ENCODE measurements at places on chromosomes 11 and 22.

- DNase-seq: no peak
Observed at GRCh38 chr11:47611348-47611794, 17.2 kb upstream of the C1QTNF4 start.

DNA sequence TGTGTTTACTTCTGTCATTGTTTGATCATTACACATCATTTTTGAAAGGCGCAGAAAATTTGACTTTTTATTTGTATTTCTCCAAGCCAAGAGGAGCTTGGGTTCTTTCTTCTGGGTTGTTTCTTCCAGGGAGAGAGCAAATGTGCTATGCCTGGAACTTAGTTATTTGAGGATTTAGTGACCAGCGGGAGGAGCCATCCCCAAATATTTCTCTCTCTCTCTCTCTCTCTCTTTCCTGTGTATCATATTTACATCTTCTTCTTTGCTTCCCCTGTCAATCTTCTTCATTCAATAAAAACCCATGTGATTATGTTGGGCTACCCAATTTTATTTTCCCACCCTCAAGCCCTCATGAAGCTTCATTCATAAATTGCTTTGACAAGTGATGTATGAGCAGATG is 534.5 kb downstream of the LRRC4C start:
- no peak for DNase-seq

DNA sequence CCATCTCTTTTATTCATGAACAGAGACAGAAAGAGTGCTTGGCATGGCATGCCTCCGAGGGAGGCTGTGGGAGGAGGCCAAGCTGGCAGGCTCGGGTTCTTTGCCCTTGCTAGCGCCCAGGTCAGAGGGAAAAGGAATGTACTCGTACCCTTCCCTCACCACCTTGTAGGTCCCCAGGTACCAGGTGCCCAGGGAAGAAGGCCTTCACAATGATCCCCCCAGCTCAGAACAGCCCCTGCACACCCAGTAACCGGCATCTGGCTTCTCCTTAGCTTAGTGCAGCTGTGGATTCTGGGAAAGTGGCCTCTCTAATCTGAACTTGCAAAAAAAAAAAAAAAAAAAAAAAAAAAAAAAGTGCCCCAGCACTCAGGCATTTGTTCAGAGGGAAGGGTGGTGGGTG is 1.3 kb downstream of the HEPN1 start:
- no peak for DNase-seq

- DNase-seq: no peak
Observed at GRCh38 chr11:35945137-35945518, 1.3 kb downstream of the LDLRAD3 start.

DNA sequence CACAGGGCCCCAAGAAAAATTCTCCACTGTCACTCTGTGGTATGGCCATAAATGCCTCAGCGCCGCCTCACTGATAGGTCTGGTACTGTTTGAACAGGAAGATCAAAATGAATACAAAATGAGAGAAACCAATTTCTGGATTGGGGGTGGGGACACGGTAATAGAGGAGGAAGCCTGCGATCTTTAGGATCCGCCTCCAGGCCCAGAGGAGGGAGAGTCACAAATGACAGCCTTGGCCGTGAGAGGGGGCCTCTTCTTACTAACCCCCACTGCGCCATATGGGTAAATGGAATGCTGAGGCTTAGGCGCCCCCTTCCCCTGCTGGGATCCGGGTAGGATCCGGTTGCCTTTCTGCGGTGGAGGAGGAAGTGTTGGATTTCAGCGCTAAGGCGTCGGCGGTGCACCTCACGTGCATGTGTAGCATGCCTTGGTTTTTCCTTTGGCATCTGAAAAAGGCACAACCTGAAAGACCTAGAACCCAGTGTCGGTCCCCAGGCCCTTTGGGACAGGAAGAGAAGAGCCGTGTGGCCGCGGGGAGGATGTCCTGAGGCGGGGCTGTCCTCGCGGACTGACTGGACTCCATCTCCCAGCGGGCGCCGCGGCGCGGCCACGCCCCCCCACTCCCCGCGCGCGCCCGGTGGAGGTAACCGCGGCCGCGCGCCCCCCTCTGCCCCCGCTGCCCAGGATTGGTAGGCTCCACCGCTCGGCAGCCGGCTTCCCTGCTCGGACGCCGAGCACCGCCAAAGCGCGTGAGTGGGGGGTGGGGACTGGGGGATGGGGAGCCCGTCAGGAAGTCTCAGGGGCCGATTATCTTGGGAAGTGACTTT is 718 bp upstream of the MADD start:
- peak; percentile 60 for DNase-seq

DNA sequence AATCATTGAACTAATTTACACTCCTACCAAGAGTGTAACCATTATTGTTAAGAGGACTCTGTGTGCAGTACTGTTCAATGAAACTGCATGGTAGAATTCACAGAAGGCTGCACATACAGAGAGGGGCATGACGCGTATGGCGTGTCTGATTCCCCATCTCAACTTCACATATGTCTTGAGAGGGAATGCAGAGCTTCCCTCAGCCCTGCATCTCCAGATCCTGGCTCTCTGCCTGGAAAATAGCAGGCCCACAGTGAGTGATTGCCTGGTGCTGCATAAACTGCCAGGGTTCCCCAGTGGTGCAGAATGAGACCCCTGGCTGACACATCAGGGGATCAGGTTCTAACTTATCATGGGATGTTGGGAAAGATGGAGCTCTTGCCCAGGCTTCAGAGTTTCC is 260.2 kb upstream of the ISX start:
- DNase-seq: no peak

- no peak for DNase-seq
Observed at GRCh38 chr22:17100621-17101020, 15.8 kb downstream of the IL17RA start.

- DNase-seq: no peak
Observed at GRCh38 chr11:940496-941135, 14.9 kb downstream of the AP2A2 start.

- DNase-seq: no peak
Observed at GRCh38 chr22:39247361-39247760, 2.6 kb upstream of the PDGFB start.

GRCh38 chr11:46674463-46675287 is 25.7 kb downstream of the ARHGAP1 start:
- no peak for DNase-seq

- DNase-seq: no peak
Observed at GRCh38 chr11:69654660-69655478, 13.9 kb downstream of the CCND1 start.

GRCh38 chr11:35134403-35135148 is 4.4 kb upstream of the CD44 start:
- no peak for DNase-seq

DNA sequence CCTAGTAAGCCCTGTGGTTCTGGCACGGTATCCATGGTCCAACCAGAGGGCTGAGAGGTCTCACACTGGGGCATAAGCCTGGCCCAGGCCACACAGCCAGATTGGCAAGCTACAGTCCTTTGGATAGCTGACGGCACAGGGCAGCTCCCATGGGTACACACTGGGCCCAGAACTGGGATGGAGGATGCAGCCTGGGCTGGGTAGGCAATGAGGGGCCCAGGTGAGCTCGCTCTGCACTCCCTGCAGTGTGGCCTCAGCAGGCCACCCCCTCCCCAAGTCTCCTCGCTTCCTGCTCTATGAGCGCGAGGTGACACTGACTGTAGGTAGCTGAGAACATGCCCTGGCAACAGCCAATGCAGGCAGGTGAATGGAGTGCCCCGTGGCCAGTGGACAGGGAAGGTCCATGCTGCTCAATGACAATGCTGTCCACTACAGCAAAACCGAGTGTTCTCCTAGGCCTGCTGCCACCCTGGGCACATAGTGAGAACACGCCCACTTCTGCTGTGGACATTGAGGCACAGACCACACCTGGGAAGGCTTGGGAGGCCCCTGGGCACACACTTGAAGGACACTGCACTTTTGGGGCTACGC is 3.8 kb downstream of the ARVCF start:
- no peak for DNase-seq

GRCh38 chr22:21591695-21592094 is 24.2 kb downstream of the UBE2L3 start:
- DNase-seq: no peak

DNA sequence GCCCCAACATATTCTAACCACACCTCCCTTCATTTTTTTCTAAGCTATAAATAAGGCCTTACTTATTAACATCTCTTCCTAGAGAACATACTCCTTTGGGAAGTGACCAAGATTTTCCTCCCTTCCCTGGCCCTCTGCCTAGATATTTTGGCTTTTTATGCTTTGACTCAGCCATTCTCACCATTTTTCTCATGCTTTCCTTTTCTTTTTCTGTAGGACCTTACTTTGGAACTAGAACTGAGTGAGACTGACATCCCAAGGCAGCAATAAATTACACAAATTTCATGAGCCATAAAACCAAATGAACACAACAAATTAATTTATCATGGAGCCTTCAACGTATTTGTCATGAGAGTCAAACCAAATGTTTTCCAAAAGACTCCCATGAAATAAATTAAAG is 142.7 kb upstream of the CTSC start:
- DNase-seq: no peak

- DNase-seq: no peak
Observed at GRCh38 chr22:20437613-20438426, at the start of gene SCARF2. Gene SCARF2, minus strand, starts transcription at chr22:20437825. Its CDS starts 71 bp downstream, at chr22:20437754.

DNA sequence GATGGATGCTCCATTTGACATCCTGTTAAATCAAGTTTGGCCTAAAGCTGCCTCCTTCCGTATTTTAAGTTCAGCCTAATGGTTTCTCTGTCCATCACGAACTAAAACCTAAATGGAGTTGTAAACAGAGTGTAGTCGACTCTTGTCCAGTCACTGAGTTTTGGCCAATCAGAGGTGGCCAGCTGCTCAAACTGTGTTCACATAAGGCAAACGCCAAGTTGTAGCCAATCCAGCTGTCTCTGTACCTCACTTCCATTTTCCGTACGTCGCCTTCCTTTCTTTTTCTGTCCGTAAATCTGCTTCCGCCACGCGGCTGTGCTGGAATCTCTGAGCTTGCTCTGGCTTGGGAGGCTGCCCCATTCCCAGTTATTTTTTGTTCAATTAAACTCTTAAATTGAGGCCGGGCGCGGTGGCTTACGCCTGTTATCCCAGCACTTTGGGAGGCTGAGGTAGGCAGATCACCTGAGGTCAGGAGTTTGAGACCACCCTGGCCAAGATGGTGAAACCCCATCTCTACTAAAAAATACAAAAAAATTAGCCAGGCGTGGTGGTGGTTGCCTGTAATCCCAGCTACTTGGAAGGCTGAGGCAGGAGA is 20.7 kb upstream of the CARS1 start:
- DNase-seq: no peak

All from stimulated activated CD8-positive, alpha-beta memory T cell treated with anti-CD3 and anti-CD28 coated beads, Interleukin-15, amount 100 ng/mL, for 1 hour (primary cell).